Diencephalon (tissue), 1 donor: ENCODE measurements at places on chromosomes 5 and 9. TPM values are rescaled to one million over a fixed set of nuclear protein-coding genes. Genes with fewer than 3 reads are reported as not detected.

CERCAM gene
- 10.4 TPM for total RNA-seq

LSM11 gene
- total RNA-seq = 95.5 TPM

HSD17B3 gene
- total RNA-seq = not detected

LCN9 gene
- not detected for total RNA-seq

PAXX gene
- total RNA-seq = 14.1 TPM

DMRT3 gene
- total RNA-seq = not detected

LIX1 gene
- total RNA-seq = 30.0 TPM

SLC22A4 gene
- total RNA-seq = 2.5 TPM

NMUR2 gene
- not detected for total RNA-seq

RFK gene
- total RNA-seq = 113 TPM

IRX2 gene
- 5.1 TPM for total RNA-seq

C5orf52 gene
- total RNA-seq = not detected

PCDHB14 gene
- 12.7 TPM for total RNA-seq

SLC4A9 gene
- 0.23 TPM for total RNA-seq

PDE6A gene
- total RNA-seq = not detected

LCP2 gene
- total RNA-seq = 2.5 TPM

NTNG2 gene
- total RNA-seq = 15.5 TPM
